ENCODE measurements at places on chromosomes 7 and 10.

DNA sequence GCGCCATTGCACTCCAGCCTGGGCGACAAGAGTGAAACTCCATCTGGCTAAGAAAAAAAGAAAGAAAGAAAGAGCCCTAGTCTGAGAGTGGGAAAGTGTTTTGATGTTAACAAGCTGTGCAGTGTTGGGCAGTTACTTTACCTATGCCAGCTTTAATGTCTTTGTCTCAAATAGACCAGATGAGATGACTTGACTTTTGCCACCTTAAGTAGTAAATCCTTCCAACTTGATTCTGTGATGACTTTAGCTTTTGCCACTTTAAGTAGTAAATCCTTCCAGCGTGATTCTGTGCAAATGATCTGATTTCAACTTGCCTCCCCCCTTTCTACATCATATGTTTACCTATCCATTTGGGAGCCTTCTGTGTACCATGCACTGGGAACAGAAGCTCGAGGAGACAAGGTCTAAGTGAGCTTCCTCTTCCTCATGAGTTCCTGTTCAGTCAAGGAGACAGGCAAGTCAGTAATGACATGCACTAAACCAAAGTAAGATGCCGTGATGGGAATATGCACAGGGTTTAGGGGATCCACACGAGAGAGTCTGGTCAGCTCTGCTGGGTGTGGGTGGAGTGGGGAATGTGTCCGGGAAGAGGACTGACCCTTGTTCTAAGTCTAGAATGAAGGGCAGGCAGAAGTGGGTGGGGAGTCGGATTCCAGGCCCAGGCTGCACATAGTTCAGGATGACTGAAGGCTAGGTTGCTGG lies 17.2 kb downstream of the INPP5F start:
- DNase-seq = no peak

GRCh38 chr7:103751311-103751880 lies 238.1 kb downstream of the RELN start:
- no peak for DNase-seq

- peak; percentile 13 for DNase-seq
Observed at GRCh38 chr7:4775848-4776623, 613 bp downstream of the AP5Z1 start.

DNA sequence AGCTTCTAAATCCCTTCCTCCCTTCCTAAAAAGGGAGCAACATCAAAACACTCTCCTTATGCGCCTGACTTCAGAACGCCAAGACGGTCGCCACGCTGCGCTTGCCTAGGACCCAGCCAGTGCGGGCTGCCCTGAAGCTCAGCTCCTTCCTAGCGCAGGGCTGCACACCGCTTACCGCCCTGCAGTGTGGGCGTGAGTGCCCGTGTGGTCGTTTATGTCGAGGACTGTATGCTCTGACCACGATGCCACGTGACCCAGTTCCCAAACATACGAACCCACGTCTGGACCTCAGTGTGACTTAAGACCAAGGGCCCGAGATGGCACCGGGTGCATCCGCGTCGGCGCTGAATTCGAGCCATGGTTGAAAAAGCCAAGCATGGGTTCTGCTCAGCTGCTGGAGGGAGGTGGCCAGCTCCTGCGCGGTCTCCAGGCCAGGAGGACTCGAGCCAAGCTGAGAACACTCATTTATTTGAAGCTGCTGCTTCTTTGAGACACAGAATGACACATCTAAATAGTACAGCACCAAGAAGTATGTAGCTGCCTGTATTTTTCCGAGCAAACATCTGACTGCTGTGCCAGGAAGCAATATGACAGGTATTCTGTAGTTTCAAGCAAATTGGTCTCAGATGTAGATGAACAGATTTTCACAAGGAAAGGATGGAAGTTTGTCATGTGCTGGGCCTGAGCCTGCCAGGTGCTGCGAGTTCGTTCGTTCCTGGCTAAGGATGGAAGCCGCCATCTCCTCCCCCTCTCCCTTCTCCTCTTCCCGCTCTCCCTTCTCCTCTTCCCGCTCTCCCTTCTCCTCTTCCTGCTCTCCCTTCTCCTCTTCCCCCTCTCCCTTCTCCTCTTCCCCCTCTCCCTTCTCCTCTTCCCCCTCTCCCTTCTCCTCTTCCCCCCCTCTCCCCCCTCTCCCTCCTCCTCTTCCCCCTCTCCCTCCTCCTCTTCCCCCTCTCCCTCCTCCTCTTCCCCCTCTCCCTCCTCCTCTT lies 184.7 kb downstream of the EBF3 start:
- DNase-seq = no peak

DNA sequence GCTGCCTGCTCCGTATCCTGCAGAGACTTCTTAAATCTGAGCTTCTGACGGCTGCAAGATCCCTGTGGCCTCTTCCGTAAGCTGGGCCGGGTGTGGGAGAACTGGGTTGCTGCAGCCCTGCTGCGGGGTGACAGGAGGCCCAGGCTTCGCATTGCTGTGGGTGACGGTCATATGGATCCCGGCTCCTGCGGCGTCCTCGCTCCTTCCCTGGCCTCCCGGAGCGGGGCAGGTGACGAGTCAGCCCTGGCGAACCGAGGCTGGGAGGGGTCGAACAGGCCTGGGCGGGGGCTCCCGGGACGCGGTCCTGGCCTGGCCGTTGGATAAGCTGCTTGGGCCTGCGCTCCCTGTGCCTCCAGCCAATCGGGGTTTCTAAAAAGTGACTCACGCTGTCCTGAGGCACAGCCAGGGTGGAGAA lies 7.8 kb upstream of the UBE2D1 start:
- DNase-seq = no peak

- no peak for DNase-seq
Observed at GRCh38 chr7:157731126-157731525, 394.3 kb downstream of the DNAJB6 start.

GRCh38 chr10:44935201-44935965 lies 24.2 kb upstream of the RASSF4 start:
- no peak for DNase-seq

DNA sequence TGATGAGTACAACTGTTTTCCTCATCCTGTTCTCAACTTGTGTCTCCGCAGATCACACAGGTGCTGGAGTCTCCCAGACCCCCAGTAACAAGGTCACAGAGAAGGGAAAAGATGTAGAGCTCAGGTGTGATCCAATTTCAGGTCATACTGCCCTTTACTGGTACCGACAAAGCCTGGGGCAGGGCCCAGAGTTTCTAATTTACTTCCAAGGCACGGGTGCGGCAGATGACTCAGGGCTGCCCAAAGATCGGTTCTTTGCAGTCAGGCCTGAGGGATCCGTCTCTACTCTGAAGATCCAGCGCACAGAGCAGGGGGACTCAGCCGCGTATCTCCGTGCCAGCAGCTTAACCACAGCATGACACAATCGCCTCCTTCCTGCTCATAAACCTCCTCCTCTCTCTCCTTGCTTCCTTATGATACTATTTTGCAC lies 126.7 kb upstream of the PRSS58 start:
- DNase-seq = no peak

GRCh38 chr7:90007001-90007654 lies 147.1 kb upstream of the STEAP1 start:
- DNase-seq = no peak

DNA sequence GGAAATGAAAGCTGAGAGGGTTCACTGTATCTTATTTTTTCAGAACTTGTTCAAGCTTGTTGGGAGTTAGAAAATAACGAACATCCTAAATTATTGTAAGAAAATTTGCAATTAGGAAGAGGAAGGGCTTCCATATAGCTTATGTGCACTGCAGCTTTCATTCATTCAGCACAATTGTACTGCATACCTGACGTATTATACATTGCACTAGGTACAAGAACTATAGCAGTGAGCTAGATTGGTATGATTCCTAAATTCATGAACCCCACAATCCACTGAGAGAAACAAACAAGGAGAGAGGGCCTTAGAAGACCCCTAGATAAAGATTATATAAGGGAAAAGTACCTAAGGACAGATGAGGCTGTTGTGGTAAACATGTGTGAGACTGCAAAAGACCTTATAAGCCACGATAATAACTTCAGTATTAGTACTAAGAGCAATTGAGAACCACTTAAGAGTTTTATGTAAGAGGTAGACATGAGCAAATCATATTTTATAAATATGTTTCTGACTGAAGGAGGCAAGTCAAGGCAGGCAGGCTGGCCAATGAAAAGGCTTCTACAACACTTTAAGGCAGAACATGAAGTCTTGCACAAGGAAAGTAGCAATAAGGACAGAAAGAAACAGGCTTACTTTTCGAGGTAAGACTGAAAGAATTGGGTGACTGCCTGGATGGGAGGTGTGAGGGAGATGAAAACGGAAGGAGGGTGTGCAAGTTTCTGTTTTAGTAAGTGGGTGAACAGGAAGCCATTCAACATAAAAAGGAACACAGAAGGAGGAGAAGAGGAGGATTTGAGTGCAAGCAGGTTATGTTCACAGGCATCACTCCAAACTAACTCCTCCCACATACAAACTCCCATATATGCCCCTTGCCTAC lies 77.9 kb upstream of the LRRN3 start:
- no peak for DNase-seq

- no peak for DNase-seq
Observed at GRCh38 chr7:17725821-17726220, 214.5 kb downstream of the SNX13 start.

GRCh38 chr10:132832186-132832969 lies 46.4 kb upstream of the NKX6-2 start:
- DNase-seq = no peak

- no peak for DNase-seq
Observed at GRCh38 chr10:86798025-86798424, 41.6 kb downstream of the BMPR1A start.

DNA sequence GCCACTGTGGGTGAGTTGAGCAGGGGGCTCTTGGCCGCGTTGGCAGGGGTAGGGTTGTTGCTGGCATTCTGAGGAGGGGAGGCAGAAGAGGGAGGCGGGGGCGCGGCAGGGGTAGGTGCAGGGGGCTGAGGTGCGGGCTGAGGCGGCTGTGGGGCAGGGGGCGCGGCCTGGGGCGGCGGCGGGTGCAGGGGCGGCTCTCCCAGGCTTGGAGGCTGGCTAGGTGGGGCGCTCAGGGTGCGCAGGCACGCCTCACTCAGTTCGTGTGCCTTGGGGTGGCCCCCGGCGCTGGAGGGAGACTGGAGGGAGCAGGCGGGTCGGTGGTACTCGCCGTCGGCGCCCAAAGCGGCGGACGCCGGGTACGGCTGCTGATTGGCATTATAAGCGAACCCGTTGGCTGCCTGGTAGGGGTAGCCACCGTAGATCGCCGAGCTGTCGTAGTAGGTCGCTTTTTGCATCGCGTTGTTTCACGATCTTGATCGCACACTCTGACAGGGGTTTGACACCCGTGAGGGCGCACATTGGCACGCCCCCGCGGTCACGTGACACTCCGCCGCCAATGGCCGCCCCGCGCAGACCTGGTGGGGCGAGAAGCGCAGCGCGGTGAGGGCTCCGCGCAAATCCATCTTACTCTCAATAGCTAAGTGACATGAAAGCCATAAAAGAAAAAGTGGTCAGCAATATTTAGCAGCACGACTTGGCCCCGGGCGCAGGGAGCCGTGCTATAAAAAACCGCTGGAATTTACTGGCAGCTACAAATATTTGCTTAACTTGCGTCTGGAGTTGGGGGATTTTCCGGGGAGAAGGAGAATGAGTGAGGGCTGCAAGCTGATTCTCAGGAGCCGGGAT lies 7.9 kb upstream of the HOXA2 start:
- no peak for DNase-seq

GRCh38 chr10:82390866-82391658 lies 516.1 kb downstream of the NRG3 start:
- DNase-seq = no peak

DNA sequence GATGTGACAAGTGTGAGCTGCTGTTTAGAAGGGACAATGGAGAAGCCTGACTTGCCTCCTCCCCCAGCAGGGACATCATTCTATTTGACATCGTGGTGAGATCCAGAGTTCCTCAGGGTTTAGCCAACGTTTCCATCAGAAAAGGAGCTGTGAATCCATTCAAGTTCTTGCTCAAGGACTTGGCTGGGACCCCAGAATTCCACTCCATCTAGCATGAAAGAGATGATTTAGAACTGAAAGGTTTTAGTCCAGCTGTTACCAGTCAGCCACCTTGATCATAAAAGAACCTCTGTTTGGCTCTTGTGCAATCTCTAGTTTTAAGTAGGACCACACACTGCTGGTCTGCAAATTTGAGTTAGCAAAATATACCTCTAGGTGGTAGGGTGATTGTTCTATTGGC lies 337.6 kb downstream of the FRMD4A start:
- DNase-seq = no peak

GRCh38 chr10:77837248-77837924 lies 89.2 kb downstream of the DLG5 start:
- DNase-seq = peak; percentile 21

DNA sequence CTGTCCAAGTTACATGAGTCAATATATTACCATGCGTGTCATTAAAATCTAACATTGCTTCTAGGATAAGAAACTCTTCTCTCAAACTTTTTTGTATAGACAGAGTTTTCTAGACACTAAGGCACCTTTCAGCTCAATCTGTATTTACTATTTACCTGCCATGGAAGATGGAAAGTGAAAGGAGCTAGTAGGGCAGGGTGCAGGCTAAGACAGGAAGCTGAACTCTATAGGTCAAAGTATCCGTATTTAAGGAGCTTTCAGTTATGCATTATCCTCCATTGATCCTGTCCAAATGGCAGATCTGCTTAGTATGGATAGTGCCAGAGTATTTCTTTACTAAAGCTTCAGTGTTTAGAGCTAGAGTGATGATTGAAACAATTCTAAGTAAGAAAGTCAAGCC lies 612.8 kb downstream of the IPMK start:
- no peak for DNase-seq

GRCh38 chr10:73999703-74000102 lies 1.8 kb downstream of the VCL start:
- no peak for DNase-seq

DNA sequence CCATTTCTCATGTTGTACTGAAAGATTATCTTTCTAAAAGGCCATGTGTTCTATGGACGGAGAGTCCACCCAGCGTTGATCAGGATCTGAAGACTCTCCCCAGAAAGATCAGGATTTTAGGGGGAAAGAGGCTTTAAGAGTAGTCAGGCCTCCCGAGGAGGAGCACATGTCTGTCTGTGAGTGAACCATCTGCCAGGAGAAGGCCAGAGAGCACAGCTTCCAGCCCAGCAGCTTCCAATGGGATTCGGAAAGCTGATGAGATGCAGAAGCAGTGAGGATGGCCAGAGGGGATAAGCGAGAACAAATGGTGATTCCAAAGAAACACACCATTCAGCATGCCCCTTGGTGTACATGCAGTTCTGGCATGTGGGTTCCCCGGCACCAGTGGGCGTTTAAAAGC lies 88.5 kb upstream of the TCERG1L start:
- no peak for DNase-seq

GRCh38 chr7:35536396-35536826 lies 158.5 kb downstream of the HERPUD2 start:
- DNase-seq = no peak

DNA sequence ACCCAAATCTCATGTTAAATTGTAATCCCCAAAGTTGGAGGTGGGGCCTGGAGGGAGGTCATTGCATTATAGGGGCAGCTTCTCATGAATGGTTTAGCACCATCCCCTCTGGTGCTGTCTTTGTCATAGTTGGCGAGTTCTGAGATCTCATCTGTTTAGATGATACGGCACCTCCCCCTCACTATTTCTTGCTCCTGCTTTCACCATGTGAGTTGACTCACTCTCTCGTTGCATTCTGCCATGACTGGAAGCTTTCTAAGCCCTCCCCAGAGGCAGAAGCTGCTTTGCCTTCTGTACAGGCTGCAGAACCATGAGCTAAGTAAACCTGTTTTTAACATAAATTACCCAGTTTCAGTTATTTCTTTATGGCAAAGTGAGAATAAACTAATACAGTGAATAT lies 18.9 kb upstream of the ZNF138 start:
- no peak for DNase-seq

- DNase-seq = no peak
Observed at GRCh38 chr10:5292196-5292735, 72.5 kb upstream of the UCN3 start.
